HCT116 (cell line): ENCODE measurements at places on chromosomes 1 and 21. TPM values are rescaled to one million over a fixed set of nuclear protein-coding genes. Genes with fewer than 3 reads are reported as not detected.

- peak overlapping the region; percentile 5; the same call in 1 of the 2 replicates for H3K27ac ChIP-seq
- DNase-seq, result no peak
- peaks cover 2% of the 10 kb centered on the region; the same call in 1 of the 2 replicates for H3K4me1 ChIP-seq
- no peak overlapping the region for H3K4me3 ChIP-seq
Observed at GRCh38 chr1:219505886-219506285, 107.0 kb downstream of the ZC3H11B start.

GRCh38 chr1:9401080-9401453 is 108.4 kb downstream of the SPSB1 start:
- H3K36me3 ChIP-seq, result no peaks in the 10 kb centered on the region
- H3K27me3 ChIP-seq, result no peaks in the 10 kb centered on the region
- DNase-seq, result no peak

DNA sequence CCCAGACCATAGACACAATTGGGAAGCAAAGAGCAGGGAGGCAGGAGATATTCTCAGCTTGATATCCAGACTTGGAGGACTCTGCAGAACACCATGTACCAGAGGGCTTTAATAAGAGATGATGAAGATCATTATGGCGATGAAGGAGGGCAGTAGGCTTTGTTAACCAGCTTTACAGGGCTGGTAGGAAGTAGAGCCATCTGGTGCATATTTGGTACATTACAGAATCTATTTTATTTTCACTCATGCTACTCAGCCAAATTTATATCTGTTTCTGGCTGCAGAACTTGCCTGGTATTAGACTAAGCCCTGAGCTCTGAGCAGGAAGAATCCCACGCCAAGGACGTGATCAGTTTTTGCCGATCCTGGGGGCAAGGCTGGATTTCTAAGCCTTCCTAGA is 61.8 kb upstream of the SYT6 start:
- no peak overlapping the region for H3K27ac ChIP-seq
- no peaks in the 10 kb centered on the region for H3K36me3 ChIP-seq
- no peak for DNase-seq

DNA sequence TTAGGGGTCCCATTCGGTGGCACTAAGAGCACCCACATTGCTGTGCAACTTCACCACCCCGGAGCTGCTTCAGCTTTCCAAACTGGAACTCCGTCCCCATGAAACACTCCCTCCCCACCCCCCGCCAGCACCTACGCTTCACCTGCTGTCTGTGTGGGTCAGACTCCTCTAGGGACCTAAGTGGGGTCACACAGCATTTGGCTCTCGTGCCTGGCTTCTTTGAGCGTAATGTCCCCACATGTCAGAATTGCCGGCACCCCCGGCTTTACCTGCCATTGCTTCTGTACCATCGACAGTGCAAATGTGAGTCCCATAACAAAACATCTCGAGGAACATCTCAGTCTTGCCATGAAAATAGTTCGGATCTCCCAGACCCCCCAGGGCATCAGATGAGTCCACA is 35.9 kb upstream of the AGPAT3 start:
- H3K36me3 ChIP-seq, result no peaks in the 10 kb centered on the region
- peaks cover 22% of the 10 kb centered on the region for H3K4me1 ChIP-seq
- H3K4me3 ChIP-seq, result no peak overlapping the region
- DNase-seq, result no peak
- H3K27ac ChIP-seq, result no peak overlapping the region

GRCh38 chr1:79364896-79365295 is 358.4 kb upstream of the ADGRL4 start:
- H3K4me3 ChIP-seq, result no peak overlapping the region
- H3K27me3 ChIP-seq, result no peaks in the 10 kb centered on the region
- no peaks in the 10 kb centered on the region for H3K4me1 ChIP-seq
- no peak overlapping the region for H3K27ac ChIP-seq
- no peak for DNase-seq

DNA sequence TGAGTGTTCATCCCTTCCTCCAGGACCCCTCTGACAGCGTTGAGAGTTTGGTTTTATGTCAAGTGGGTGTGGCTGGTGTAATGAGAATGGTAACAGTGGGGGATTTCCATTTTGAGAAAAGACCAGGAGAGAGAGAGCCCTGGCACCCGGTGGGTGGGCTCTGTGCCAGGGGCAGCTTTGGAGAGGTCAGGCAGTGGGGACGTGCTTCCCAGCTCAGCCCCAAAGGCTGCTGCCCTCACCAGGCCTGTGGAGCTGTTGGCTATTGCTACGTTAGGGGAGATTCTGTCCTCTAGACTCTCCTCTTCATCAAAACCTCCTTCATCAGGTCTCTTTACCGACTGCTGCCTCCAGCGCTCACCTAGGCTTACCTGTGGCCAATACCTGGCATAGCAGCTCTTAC is 176.3 kb downstream of the PTPRU start:
- H3K4me1 ChIP-seq, result 0 out of 2 replicates have a peak, but pooled peaks cover 4% of the 10 kb centered on the region
- H3K4me3 ChIP-seq, result no peak overlapping the region
- DNase-seq, result no peak
- H3K36me3 ChIP-seq, result no peaks in the 10 kb centered on the region
- no peak overlapping the region for H3K27ac ChIP-seq

GRCh38 chr1:12296623-12297022 is 66.8 kb downstream of the VPS13D start:
- H3K4me3 ChIP-seq, result no peak overlapping the region
- no peak overlapping the region for H3K27ac ChIP-seq
- H3K36me3 ChIP-seq, result peaks cover 4% of the 10 kb centered on the region; the same call in 1 of the 2 replicates
- no peak for DNase-seq
- no peaks in the 10 kb centered on the region for H3K27me3 ChIP-seq
- no peaks in the 10 kb centered on the region for H3K4me1 ChIP-seq

The SDHC gene
- 192 TPM for total RNA-seq

The MCM3AP gene
- total RNA-seq, result 88.4 TPM
